ENCODE measurements at places on chromosomes 13 and 19.

- no peak for DNase-seq
Measured at GRCh38 chr13:30692113-30692512, 43.2 kb upstream of the ALOX5AP start.

DNA sequence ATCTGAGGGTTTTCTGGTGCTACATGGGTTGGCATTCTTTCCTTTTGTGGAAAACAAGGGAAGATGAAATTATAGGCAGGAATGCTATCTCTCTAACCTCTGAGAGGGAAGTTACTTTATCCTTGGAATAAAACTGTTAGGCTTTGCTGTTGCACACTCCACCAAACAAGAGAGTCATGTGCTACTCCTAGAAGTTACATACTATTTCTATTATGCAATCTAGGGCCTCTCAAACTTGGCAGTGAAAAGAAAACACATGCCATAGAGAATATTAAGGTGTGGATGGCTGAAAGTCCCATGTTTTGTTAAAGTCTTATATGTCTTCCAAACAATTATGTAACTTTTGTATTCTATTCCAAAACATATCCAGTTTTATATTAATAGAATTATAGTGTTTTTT is 367.9 kb downstream of the SLC7A1 start:
- no peak for DNase-seq

DNA sequence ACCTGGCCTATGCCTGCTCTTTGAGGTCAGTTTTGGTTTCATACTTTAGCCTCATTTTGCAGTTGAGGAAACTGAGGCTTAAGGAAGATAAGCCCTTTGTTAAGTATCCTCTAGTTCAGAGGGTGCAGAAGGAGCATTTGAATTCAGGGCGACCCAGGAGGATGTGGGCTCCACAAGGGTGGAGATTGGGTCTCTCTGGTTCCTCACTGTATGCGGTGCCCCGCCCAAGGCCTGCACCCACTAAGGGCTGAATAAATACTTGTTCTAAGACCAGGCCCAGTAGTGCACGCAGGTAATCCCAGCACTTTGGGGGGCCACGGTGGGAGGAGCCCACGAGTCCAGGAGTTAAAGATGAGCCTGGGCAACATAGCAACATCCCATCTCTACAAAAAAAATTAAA is 768 bp upstream of the SLC44A2 start:
- no peak for DNase-seq

GRCh38 chr19:7533281-7533885 is 2.1 kb upstream of the PNPLA6 start:
- no peak for DNase-seq

DNA sequence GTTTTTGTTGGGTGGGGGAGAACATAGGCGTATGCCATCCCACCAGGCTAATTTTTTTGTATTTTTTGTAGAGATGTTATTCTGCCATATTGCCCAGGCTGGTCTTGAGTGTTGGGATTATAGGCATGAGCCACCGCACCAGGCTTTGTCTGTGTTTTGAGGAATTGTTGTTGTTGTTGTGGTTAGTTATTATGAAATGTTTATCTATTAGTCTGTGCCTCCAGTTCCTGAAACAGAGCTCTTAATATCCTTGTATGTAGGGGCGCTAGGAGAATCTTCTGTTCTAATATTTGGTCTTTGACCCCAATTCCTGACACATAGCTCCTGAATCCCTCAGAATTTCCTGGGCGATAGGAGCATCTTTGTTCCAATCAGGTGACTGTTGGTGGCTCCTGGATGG is 5.6 kb upstream of the LATS2 start:
- no peak for DNase-seq

- no peak for DNase-seq
Measured at GRCh38 chr13:31073859-31074718, 87.6 kb downstream of the HSPH1 start.

- DNase-seq: no peak
Measured at GRCh38 chr13:49292742-49293486, 45.2 kb downstream of the CDADC1 start.

- peak; percentile 24 for DNase-seq
Measured at GRCh38 chr19:45368737-45369340, 1.5 kb downstream of the ERCC2 start.

DNA sequence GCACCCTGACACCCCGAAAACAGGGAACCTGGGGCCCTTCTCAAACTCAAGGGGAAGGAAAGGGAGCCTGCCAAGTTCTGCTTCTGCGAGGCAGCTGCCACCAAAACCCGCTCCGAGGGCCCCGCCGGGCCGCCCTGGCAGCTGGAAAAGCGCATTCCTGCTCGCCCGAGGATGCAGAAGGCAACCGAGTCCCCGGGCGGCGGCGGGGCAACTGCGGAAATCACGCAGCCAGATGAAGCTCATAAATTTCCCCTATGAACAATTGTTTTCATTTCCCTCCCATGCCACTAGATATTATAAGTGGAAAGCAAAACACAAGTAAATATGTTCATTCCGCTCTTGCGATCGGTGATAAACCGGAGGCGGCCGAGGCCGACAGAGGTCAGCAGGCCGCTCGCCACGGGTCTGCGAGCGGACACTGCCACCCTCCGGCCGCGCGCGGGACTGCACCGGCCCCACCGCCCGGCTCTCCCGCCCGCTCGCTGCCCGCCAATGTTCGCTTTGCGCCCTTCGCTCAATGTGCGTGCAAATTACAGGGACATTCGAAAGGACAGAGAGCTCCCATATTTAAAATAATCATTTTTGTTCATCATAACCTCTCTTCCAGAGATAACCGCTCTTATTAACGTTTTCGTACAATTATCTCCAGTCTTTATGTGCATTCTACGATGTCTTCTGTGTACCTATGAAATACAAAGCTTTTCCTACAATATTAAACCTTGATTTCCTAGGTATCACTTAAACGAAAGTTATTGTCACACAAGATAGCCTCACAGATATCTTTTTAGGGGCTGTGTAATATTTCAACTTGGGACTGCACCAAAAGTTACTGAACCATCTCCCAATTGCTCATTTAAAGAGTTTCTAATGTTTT is 120.8 kb upstream of the ZNF507 start:
- DNase-seq: peak; percentile 92

GRCh38 chr13:98068521-98068920 is 74.4 kb upstream of the FARP1 start:
- DNase-seq: no peak

GRCh38 chr19:33621811-33622504 is at the start of gene CHST8:
CHST8 (plus strand) TSS chr19:33621953; CDS start chr19:33689262, 67,309 bp downstream.
- DNase-seq: peak; percentile 82

GRCh38 chr13:48578516-48579164 is 45.8 kb upstream of the RCBTB2 start:
- DNase-seq: no peak

GRCh38 chr19:12833738-12834565 is 427 bp downstream of the RTBDN start:
- DNase-seq: peak; percentile 95

GRCh38 chr19:41904118-41904870 is 21.3 kb downstream of the ARHGEF1 start:
- no peak for DNase-seq

DNA sequence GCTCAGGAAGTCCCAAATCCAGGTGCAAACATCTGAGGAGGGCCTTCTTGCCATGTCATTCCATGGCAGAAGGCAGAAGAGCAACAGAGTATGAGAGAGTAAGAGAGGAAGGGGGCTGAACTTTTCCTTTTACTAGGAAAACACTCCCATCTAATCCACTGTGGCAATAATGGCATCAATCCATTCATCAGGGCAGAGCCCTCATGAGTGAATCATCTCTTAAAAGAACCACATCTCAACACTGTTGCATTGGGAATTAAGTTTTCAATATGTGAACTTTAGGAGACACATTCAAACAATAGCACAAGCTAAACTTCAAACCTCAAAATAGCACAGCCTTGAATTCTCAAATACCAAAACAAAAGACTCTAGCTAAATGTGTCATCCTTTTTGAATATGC is 264.5 kb downstream of the KCTD12 start:
- DNase-seq: no peak

DNA sequence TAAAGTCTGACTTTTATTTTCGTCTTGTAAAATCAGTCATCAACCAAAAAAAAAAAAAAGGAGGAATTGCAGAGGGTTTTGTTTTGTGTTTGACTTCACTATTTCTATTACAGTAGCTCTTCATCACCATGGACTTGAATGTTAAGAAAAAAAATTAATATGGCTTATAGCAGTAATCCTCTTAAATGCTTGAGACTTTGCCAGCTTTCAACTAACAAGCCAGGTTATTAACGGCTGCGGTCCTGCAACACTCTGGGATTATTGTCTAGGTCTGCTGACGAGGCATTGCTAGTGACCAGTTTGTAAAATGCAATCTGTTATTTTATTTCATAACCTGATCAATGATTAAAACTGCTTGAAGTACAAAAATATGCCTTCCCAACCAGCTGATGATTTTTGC is 647.2 kb upstream of the KLHL1 start:
- peak; percentile 59 for DNase-seq

- peak; percentile 22 for DNase-seq
Measured at GRCh38 chr19:48539503-48540096, 12.4 kb upstream of the SULT2B1 start.

GRCh38 chr19:42693760-42694350 is 46.4 kb downstream of the PSG3 start:
- peak; percentile 50 for DNase-seq

DNA sequence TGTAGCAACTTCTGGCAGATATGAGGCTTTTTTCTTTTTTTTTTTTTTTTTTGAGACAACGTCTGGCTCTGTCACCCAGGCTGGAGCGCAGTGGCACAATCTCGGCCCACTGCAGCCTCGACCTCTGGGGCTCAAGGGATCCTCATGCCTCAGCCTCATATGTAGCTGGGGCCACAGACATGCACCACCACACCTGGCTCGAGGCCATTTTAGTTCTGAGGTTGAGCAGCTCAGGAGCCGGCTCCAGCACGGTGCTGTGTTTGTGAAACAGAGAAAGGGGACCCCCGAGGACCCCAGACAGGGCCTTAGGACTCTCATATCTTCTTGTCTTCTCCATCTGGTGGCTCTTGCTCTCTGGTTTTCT is 3.4 kb upstream of the FLT3LG start:
- no peak for DNase-seq

- no peak for DNase-seq
Measured at GRCh38 chr19:15292847-15293582, 39.3 kb downstream of the BRD4 start.

GRCh38 chr13:33575378-33575777 is 242.6 kb upstream of the RFC3 start:
- DNase-seq: no peak

DNA sequence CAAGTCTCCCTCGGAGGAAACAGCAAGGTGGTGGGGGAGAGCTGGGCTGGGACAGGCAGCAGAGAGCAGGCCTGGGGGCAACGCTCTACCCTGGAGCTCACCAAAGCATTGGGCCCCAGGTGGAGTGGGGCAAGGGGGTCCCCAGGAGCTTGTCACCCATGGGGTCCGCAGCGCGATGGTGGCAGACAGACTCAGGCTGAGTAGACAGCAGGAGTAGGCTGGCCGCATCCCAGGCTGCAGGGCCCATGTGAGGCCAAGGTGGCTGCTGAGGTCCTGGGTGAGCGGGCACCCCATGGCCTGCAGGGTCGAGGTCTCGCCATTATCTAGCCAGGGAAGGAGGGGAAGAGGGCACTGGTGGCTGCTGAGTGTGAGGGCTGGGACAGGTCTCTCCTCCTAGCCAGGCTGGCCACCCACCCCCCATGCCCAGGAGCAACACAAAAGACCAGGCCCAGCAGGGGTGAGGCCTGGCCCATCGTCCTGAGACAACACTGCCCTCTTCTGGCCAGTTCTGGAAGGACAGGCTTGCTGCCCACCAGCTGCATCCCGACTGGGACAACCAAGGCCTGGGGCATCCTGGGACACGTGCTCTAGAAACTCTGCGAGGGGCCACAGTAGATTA is 33.1 kb downstream of the CEBPG start:
- DNase-seq: peak; percentile 92

- no peak for DNase-seq
Measured at GRCh38 chr19:3319643-3320353, 46.6 kb upstream of the NFIC start.

DNA sequence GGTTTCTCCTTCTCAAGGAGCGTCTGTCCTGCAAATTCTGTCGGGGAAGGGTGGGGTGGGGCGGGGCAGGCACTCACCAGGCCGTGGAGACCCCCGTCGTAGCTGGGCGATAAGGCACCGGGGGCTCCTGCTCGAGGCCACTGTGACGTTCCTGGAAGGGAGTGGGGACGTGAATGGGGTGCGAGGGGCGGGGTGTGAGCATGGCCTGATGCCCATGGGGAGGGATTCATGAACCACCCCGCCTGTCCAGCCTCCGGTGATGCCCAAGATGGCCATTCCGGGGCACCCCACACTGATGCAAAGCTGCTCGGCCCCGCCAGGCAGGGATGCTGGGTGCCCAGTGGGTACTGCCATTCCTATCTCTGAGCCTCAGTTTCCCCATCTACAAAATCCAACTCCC is 14.4 kb upstream of the UQCR11 start:
- DNase-seq: no peak

- DNase-seq: no peak
Measured at GRCh38 chr13:54637366-54637765, 1608.8 kb downstream of the OLFM4 start.

DNA sequence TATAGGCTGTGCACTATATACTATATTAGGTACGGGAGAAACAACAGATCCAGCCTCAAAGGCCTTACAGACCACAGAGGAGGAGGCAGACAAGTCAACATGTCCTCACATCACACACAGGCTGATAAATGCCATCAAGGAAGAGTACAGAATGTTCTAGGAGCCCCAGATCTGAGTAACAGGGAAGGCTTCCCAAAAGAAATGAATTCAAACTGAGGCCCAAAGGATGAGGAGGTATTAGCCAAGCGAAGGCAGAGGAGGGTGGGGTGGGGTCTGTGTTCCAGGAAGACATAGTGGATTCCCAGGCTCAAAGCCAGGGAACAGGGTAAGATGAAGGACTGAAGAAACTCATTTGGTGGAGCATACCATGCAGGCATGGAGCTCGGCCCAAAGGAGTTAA is 55.1 kb downstream of the RXFP2 start:
- DNase-seq: no peak

GRCh38 chr13:64051278-64051677 is 2635.6 kb upstream of the PCDH20 start:
- no peak for DNase-seq

DNA sequence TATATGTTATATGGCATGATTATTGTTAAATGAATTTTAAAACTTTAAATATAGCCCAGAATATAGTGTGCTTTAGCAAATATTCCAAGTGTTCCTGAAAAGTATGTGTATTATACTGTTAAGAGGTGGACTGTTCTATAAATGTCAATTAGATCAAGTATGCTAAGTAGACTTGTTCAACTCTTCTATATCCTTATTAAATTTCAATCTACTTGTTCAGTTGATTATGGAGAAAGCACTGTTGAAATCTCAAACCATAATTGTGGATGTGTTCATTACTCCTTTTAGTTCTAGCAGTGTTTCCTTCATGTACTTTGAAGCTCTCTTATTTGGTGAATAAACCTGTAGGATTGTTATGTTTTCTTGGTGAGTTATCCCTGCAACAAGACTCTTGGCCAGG is 52.5 kb downstream of the SPACA7 start:
- DNase-seq: no peak
